ENCODE measurements at places on chromosomes 11 and 22.

GRCh38 chr11:117806846-117807245 is 9.8 kb upstream of the DSCAML1 start:
- DNase-seq: no peak

GRCh38 chr11:5280582-5281102 is 10.9 kb upstream of the HBE1 start:
- no peak for DNase-seq

GRCh38 chr22:41681616-41682015 is 7.1 kb downstream of the SNU13 start:
- no peak for DNase-seq

- no peak for DNase-seq
Observed at GRCh38 chr22:38305471-38306448, 11.5 kb downstream of the CSNK1E start.

- no peak for DNase-seq
Observed at GRCh38 chr11:115848611-115849010, 344.4 kb upstream of the CADM1 start.

DNA sequence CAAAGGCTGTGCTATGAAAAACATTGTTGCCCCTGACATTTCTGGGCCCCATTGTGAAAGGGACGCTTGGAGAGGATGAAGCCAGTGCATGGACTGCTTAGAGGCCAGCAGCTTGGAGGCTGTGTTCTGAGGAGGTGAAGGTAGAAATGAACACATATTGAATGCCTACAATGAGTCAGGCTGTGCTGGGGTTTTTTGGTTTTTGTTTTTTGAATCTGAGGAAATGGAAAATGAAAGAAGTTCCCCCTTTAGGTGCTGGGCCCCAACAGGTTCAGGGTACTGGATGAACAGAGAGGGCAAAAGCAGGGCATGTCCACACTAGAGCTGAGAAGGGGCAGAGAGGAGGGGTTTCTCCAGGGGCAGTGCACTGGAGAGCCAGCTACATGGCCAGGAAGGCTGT is 166.1 kb upstream of the API5 start:
- DNase-seq: no peak

DNA sequence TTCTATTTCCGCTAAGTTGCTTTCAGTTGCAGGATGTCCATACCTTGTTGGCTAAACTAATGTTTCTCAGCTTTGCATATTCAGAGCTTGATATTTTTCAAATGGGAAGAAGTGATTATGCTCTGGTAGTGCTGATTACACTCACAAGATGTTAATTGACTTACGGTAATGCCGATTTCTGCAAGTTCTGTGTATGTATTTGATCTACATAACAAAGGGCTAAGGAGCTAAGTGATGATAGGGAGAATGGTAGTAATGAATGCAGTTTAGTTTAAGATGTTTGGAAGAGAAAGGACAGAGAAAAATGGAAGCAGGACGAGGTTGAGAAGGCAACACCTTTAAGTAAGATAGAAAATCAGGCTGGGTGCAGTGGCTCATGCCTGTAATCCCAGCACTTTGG is 61.4 kb downstream of the FAM83F start:
- no peak for DNase-seq

DNA sequence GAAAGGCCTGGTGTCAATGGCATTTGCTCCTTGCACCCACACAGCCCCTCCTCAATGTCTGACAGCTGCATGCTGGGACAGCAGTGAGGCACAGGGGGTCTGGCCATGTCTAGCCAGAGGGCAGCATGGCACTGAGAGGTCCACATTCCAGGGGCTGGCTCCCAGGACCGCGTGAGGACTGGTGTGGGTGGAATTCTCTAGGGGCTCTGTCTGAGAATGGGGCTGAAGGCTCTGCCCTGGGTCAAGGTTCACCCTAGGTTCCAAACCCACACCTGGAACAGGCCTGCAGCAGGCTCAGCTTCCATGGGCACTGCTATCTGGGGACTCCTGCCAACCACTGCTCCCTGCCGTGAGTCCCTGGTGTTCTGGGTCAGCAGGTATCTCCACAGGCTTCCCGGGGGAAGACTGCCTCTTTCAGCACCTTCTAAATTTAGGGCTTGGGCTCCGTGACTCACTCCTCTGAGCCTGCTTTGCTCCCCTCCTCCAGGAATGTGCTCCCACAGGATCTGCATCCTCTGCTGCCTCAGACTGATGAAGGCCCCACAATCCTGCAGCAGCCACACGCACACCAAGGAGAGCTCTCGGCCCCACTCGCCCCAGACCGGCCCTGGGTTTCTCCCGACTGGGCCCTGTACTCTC is 4.2 kb downstream of the STARD10 start:
- no peak for DNase-seq
